ENCODE measurements at places on chromosomes 3 and 15. TPM values are rescaled to one million over a fixed set of nuclear protein-coding genes. Genes with fewer than 3 reads are reported as not detected.

The RYR3 gene
- total RNA-seq = not detected

The CNTN4 gene
- total RNA-seq = not detected

DNA sequence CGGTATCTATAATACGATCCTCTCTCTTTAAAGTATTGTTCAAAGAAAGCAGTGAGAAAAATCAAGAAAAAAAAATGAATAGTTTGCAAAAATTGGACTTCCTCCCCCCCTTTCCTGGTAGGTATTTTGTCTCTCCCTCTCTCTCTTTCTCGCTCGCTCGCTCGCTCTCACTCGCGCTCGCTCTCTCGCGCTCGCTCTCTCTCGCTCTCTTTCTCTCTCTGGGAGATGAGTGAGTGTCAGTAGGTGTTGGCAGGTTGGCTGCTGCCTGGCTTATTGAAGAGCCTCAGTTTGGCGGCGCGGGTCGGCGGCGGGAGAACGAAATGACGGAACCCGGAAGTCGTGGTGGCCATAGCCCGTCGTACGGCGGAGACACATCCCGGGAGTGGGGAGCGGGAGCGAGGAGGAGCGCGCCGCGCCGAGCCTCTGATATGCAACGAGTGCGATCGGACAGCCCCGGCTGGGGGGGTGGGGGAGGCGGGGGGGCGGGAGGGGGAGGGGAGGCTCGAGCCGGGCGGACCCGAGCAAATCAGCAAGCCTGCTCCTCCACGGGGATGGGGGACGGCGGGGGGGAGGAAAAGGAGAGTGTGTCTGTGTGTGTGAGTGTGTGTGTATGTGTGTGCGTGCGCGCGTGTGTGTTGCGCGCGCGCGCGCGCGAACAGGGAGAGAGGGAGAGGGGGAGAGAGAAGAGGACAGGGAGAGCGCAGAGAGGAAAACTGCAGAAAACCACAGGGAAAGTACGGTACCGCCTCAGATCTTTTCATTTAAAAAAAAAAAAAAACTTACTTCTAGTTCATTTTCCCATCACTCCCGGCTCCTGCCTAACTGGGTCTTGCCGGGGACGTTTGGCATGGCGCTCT lies at the start of gene MEIS2:
Gene MEIS2, minus strand, starts transcription at position 441 of the 857 bp plus-strand sequence. CDS start 1,083 bp downstream, outside the sequence.
- peak; percentile 28 for DNase-seq

DNA sequence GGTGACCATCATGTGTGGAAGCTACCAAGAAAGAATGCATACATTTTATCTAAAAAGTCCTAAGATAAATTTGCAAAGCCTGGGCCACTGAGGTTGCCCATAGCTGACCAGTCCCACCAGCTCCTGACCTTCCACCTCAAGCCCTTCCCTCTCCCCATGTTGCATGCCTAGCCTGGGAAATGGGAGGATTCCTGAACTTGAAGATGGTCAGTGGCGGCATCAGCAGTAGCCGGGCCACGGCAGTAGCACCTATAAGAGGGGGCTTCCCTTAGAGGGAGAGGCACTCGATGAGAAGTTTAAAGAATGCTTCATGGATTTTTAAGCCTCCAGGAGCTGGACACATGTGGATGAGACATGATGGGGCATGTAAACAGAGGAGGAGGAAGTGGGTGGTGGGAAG lies 172.1 kb downstream of the KLF13 start:
- DNase-seq = no peak

DNA sequence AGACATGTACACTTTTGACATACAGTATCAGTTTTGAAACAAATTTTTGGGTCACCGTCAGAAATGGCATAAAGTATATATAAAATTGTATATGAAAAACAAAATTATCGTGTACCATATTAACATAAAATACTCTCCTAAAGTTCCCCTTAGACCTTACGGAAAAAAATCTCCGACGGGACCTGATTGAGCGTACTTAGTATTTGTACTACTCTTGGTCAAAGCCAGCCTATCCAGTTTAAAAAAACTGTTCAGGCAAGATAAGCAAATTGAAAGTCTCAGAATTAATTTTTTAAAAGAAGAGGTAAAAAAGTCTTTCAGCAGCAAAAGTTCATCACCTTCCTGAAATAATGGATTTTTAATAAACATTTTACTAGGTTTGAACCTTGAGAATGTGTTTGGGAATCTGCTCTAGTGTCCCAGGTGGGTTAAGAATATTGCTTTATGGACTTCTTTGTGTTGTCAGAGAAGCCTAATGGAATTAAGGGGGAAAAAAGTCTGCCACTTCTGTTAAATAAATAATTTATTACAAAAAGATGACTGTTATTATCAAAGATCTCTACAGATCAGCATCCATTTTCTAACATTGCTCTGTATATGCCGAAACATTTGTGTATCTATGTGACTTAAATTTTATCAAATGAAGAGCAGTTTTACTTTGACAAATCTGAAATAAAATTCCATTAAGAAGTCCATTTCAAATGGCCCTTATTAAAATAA lies 48.6 kb downstream of the ZBTB20 start:
- no peak for DNase-seq

DNA sequence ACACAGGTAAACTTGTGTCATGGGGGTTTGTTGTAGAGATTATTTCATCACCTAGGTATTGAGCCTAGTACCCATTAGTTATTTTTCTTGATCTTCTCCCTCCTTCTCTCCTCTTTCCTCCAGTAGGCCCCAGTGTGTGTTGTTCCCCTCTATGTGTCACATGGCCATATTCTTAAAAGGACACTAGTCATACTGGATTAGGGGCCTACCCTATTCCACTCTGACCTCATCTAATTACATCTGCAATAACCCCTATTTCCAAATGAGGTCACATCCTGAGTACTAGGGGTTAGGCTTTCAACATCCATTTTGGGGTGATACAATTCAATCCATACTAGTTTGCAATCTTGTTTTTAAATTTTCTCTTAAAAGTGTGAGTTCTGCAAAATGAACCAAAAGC lies 142.8 kb downstream of the IMPG2 start:
- DNase-seq = no peak
